ENCODE measurements at places on chromosomes 5 and 9.

- no peak for DNase-seq
Measured at GRCh38 chr5:137146402-137146890, 352.7 kb downstream of the SPOCK1 start.

- no peak for DNase-seq
Measured at GRCh38 chr5:1544294-1544961, 20.7 kb upstream of the LPCAT1 start.

DNA sequence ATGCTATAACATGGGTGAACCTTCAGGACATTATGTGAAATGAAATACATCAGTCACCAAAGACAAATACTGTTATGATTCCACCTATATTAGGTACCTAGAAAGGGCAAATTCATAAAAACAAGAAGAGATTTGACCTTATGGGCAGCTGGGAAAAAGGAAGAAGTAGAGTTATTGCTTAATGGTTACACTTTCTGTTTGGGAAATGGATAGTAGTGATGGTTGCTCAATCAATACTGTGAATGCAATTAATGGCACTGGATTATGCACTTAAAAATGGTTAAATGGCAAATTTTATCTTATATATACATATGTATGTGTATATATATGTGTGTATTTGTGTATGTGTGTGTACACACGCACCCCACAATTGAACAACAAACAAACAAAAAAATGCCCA lies 15.2 kb downstream of the FKBP15 start:
- DNase-seq = no peak

- DNase-seq = no peak
Measured at GRCh38 chr9:91832322-91832721, 117.7 kb downstream of the ROR2 start.

- no peak for DNase-seq
Measured at GRCh38 chr5:173294673-173295320, 33.4 kb downstream of the STC2 start.

DNA sequence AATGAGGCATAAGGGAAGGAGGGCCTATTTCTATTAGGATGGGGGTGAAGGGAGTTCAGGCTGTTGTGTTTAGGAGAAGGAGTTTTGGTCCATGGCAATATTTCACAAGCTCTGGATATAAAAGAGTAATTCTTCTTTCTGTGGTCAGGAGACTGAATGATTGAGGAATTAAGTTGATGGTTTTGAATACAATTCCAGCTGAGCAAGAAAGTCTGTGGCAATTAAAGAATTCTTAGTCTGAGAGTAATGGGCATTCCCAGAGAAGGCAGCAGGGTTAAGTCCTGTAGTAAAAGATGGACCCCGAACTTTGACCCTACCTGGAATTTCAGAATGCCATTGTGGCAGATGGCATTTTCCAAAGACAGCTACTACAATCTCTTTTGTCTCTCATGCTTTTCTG lies 202.6 kb downstream of the TLE4 start:
- DNase-seq = no peak

DNA sequence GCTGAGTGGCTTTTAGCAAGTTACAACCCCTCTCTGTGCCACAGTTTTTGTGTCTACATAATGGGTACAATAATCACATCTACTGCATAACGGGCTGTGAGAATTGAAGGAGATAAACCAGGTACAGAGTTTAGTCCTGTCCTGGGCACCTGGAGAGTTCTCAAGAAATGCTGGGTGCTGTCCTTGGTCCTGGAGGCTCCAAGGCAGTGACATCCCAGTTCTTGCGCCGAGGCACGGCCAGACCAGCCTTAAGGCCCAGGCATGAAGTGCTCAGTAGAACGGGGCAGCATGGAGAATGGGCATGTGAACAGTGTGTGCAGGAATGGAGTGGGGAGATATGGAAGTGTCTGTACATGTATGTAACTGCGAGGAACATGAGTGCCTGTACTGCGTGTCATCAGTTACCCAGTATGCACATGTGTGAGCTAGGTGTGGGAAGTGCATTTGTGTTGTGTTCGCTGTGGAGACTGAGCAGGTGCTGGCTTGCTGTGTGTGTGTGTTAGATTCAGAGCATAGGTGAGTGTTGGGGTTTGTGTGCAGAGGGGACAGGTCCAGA lies 6.3 kb upstream of the UNC5A start:
- no peak for DNase-seq

DNA sequence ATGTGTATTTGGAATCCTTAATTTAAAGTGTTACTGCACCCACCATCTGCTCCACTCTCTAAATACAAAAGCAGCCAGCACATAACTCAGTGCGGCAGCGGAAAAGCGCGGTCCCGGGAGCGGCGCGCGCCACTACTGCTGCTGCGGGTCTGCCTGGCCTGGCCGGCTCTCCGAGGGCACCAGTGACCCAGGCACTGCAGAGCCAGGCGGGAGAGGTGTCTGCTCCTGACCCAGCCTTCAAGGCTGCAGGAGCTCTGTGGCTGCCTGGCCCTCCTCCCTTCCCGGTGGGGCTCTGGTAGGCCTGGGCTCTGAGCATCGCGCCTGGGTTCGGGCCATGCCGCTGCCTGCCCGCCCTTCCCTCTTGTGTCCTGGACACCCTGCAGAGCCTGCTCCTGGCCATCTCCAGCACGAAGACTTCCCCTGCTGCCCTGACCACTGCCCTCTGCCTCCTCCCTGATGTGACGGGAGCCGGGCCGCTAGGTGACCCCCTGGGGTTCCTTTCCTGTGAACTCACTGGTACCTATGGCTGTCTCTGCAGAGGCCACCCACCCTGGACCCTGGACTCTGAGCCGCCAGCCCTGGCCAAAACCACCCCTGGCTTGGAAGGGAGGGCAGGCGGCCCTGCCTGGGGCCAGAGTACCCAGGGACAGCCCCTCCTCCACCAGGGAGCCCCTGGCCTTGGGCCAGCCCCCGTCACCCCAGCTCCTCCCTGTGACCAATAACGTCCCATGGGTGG lies 32.8 kb upstream of the UBAC1 start:
- no peak for DNase-seq

GRCh38 chr9:99266255-99267023 lies 44.4 kb downstream of the SEC61B start:
- DNase-seq = no peak

DNA sequence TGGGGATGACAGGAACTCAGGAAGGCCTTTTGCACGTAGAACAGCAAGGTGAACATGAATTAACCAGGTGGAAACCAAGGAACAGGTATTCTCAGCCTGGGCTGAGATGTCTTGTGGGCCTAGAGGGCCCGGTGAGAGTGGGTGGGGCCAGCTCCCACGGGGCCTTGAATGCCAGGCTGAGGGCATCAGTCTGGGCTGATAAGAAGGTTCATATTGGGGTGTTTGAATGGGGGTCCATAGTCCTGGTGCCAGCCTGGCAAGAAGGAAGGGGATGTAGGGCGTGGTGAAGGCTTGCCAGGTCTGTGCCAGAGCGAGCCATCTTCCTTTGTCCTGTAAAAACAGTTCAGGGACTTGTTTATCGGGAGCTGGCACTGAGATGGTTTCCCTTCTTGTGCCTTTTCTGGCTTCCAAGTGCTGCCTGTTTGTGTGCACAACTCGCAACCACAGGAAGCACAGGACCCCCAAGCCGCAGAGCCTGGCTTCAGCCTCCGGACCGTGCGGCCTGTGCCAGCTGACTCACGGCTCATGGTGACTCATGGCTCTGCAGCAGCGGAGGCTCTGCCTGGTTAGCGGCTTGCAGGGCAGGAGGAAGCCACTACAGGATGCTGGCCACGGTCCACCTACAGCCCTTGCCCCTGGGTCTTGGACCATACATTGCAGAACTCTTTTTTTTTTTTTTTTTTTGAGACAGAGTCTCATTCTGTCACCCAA lies 2.4 kb downstream of the CARD19 start:
- no peak for DNase-seq

Measured in stimulated activated CD8-positive, alpha-beta memory T cell treated with anti-CD3 and anti-CD28 coated beads, Interleukin-15, amount 100 ng/mL, for 4 hours (primary cell).